ENCODE measurements at places on chromosomes 7 and 10.
A peak's percentile ranks its signal among the peaks of the same experiment; 100 is the strongest.

GRCh38 chr10:125698481-125698998 lies 15.6 kb upstream of the TEX36 start:
- DNase-seq, result no peak

DNA sequence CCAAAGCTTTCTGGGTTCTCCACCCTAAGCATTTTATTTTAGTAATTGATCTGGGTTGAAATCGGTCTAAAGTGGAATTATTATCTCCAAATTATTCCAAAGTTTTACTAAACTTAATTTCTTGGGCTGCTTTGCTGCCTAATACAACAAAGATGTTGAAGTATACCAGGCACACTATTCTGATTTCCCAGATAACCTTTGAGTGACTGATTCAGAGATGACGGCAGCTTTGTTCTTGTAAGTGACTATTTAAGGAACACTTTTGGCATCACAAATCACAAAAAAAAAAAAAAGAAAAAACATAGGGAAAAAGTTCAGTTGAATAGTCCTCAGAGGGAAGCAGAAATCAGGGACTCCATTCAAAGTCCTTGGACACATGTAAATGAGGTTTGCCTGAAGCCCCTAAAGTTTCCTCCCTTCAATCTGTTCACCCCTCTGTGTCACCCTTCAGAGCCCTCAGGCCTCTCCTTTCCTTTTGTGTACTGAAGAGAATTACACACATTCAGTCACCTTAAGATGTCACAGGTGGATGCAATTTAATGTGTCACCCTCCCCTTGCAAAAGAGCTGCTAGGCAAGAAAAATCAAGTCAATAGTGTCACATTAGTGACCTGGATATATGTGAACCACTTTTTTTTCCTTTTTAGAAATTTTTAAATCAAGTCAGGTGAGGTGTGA lies 81.5 kb downstream of the RTKN2 start:
- DNase-seq, result no peak

- no peak for DNase-seq
Observed at GRCh38 chr7:130430115-130430514, 10.7 kb downstream of the CEP41 start.

- DNase-seq, result no peak
Observed at GRCh38 chr7:26662646-26663045, 201.7 kb downstream of the SKAP2 start.

DNA sequence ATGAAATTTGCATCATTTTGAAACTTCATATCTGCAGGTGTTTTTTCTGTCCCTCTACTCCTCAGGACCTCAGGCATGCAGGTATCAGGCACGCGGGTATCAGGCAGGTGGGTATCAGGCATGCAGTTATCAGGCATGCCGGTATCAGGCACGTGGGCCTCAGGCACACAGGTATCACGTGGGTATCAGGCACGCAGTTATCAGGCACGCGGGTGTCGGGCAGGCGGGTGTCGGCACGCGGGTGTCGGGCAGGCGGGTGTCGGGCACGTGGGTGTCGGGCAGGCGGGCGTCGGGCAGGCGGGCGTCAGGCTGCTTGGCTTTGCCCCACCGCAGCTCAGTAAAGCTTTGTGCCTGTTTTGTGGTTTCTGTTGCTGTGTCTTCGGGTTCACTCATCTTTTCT lies 8.7 kb downstream of the SPRN start:
- no peak for DNase-seq

DNA sequence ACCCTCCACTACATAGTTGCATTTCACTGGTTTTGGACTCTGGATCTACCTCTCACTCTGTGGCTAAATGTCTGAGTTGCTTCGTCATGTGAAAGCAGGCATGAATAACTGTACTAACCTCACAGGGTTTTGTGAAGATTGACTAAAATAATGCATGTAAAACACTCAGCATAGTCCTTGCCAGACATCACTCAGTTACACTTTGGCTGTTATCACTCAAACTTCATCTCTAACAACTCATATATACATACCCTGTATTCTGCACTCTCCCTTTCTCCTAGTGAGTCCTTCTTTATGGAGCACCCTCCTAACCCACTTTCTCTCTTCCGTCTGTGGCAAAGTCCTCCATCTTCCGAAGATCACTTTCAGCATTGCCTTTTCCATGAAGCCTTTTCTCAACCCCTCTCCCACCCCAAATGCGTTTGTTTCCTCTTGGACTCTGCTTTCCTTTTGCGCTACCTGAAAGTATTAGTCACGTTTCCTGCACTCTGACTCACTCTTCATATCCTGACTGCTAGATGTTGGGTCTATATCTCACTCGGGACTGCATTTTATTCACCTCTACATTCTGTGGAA lies 72.6 kb downstream of the OSBPL3 start:
- DNase-seq, result no peak

DNA sequence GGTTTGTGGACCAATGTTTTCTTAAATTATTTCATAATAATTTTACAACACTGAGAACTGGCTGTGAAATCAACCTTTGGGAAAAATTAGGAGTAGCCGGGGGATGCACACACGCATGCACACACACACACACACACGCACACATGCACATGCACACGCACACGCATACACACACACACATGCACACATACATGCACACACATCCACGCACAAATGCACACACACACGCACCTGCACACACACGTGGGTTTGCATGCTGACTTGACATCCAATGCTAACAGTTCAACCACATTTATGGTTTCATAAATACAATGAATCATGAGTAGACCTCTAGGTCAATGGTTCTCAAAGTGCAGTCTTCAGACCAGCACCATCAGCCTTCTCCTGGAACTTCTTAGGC lies 354.1 kb downstream of the DPP6 start:
- DNase-seq, result no peak

GRCh38 chr10:10915215-10915614 lies 102.5 kb upstream of the CELF2 start:
- DNase-seq, result no peak

DNA sequence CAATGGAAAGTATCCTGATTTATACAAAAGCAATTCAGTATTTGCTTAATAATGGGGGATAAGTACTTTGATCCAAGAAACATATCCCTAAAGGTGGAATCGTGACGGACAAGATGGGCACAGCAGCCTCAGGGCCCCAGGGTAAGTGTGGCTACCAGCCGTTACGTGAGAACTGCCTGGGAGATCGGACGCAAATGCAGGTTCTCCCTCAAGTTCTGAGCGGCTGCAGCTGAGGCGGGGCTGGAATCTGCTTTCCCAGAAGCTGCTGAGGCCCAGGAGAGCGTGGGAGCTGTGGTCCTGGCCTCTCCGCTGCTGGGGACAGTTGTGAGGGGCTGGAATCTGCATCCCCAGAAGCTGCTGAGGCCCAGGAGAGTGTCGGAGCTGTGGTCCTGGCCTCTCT lies 13.5 kb downstream of the FOXL3 start:
- no peak for DNase-seq

DNA sequence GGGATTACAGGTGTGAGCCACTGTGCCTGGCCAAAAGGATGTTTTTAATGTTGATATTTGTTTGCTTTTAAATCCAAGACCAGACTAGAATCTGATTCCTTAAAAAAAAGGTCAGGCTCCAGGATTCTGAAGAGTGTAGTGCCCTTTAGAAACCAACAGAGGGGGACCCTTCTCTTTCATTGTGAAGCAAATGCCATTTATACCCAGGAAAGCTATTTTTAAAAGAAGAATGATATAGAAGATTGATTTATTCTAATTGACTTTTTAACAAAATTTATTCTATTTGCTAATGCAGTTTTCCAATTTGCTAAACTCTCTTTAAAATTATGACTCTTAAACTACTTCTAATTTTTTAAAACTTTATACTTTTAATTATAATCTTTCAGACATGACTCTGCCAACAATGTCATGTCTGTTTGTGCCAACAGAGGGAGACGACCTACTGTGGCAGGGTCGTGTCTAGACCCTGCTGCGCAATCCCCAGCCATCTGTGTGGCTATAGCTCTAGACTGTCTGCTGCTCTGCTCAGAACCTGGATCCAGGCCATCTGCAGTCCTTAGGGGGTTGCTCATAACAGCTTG lies 201.0 kb upstream of the IMMP2L start:
- DNase-seq, result peak; percentile 67

DNA sequence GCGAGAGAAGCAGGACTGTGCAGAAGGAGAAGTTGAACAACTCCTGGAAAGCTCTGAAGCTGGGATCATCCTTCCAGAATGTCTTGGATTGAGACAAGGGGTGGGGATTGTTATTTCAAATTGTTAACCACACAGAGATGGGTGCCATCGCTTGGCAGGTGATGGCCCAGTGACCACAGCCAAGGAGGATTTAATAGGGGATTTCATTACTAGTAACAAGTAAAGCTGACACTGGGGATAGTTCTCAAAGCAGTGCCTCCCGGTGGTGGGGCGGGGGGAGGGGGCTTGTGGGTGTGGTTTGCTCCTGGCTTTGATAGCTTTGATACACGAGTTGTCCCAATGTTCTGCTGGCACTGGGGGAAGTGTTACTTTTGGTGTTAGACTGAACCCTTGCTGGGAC lies 59.2 kb downstream of the ZNF503 start:
- no peak for DNase-seq

DNA sequence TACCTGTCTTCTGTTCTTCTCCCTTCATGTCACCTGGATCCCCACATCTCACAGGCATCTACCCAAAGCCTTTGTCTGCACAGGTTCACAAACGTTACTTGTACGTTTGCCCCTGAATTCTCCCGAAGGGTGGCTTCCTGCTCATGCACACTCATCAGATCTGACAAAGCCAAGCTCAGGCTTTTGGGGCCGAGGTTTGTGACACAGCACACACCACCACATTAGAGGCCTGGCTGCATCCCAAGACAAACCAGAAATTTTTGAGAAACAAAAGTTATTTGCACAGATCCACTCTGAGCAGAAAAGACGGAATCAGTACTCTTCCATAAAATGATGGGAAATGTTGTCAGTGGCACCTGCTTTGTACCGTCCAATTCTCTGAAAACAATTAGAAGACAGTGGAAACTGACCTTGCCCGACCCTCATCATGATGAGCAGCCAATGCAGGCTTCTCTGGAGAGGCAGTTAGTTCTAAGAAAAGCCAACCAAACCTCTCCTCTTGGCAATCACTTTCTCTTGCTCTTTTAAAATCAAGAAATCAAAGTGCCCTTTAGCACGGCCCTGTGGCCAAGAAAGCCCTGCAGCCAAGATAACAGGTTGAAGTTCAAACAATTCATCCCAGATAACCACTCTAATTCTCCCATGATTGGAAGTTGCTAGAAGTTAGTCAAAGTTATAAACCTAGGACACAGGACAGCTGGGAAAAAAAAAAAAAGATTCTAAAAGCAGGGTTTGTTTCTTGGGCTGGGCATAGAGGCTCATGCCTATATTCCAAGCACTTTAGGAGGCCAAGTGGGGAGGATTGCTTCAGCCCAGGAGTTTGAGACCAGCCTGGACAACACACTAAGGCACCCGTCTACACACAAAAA lies 13.6 kb upstream of the SVIL start:
- DNase-seq, result no peak

- DNase-seq, result no peak
Observed at GRCh38 chr7:31263338-31263737, 77.2 kb downstream of the NEUROD6 start.

GRCh38 chr7:86949052-86949778 lies 110.2 kb downstream of the ELAPOR2 start:
- DNase-seq, result no peak

GRCh38 chr10:79898597-79899325 lies 50.1 kb downstream of the SFTPD start:
- DNase-seq, result no peak

DNA sequence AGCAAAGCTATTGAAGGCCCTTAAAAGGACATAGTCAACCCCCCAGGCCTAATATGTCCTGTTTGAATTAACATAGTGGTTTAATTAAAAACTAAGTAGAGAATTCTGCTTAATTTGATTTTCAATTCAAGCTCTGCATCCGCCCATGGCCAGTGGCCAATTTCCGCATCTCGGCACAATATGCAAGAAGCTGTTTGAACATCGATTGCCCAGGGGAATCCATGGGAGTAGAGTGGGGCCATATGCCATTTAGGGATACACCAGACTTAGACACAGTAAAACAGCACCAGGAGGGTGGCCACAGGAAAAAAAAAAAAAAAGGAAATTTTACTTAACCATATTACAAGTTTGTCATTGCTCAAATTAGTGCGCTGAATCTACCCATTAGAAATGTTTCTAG lies 100.4 kb downstream of the LMBR1 start:
- no peak for DNase-seq

- peak; percentile 11 for DNase-seq
Observed at GRCh38 chr7:78420001-78420400, 621.4 kb downstream of the PHTF2 start.

- DNase-seq, result no peak
Observed at GRCh38 chr7:101535351-101535751, 93.7 kb downstream of the MYL10 start.

- peak; percentile 5 for DNase-seq
Observed at GRCh38 chr7:100629117-100629716, 12.1 kb downstream of the TFR2 start.

Measured in NCI-H748 treated with DMSO at 0.1 percent for 48 hours (cell line).